ENCODE measurements at places on chromosomes 11 and 22.

DNA sequence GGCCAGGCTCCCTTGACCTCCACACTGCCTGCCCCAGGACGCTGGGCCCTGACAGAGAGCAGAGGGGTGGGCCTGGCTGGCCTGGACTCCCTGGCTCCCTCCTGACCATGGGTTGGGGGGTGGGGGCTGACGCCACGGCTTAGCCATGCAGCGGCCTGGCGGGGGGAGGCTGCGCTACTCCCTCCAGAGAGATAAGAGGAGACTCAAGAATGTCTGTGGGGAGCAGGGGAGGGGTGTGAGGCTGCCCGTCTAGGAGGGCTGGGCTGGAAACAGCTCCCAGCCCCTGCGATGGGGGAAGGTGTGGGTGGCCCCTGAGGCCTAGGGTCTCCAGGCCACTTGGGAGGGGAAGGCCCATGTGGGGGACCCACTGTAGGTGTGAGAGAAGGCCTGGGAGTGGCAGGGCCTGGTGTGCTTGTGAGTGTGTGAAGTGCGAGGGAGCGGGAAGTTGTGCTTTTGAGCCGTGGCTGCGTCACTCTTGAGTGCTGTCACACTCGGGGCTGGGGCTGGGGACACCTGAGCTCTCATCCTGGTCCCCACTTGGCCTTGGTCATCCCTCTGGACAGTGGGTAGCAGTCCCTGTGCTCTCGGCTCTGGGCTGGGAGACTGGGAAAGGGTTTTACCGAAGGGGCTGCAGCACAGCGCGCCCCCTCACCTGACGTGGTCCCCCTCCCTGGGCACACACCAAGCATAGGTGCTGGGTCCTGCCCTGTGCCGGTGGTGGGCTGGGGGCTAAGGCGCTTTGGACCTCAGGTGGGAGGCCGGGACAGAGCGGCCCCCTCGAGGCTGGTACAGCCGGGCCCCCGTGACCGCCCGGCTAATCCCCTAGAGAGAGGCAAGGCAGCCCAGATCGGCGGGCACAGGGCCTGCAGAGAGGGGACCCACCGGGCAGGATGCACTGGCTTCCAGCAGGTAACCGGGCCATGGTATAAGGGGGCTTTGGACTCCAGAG is 2.4 kb downstream of the MYRF start:
- no peak for DNase-seq

DNA sequence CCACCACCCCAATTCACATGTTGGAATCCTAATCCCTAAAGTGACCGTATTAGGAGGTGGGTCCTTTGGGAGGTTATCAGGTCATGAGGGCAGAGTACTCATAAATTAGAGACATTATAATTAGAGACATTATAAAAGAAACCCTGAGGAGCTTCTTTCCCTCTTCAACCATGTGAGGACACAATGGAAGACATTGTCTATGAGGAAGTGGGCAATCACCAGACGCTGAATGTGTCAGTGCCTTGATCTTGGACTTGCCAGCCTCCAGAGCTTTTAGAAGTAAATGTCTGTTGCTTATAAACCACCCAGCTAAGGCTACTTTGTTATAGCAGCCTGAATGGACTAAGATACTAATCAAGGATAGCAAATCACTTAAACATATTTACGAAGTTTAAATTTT is 14.8 kb downstream of the GAB2 start:
- no peak for DNase-seq

DNA sequence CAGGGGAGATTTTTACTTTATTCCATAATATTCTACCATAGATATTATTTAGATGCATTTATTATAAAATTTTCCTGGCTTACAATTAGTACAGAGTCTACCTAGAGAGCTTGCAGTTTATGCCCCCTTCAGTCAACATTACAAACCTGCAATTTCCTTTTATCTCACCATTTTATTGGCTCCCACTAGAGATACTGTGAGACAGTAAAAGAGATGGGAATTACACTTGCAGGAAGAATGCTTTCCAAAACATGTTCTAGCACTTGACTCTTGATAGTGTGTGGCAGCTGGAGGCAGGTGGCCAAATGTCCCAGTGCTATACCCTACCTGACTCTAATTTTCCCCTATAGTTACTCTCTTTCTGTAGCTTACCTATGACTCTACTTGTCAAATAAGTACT is 863.2 kb downstream of the DLG2 start:
- no peak for DNase-seq

GRCh38 chr11:14892577-14892976 is 546 bp upstream of the CYP2R1 start:
- DNase-seq, result no peak

- DNase-seq, result peak; percentile 18
Observed at GRCh38 chr11:78420255-78420764, 2.7 kb upstream of the GAB2 start.

GRCh38 chr22:32736746-32737145 is 64.8 kb upstream of the TIMP3 start:
- DNase-seq, result no peak

DNA sequence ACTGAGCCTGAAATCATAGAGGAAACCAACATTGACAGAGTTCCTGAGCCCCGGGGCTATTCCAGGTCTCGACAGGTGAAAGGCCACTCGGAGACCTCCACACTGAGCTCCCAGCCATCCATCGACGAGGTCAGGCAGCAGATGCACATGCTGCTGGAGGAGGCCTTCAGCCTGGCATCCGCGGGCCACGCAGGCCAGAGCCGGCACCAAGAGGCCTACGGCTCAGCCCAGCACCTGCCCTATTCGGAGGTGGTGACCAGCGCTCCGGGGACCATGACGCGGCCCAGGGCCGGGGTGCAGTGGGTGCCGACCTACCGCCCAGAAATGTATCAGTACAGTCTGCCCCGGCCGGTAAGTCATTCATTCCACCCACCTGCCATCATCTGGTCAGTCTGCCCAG is 54.9 kb downstream of the C11orf91 start:
- DNase-seq, result no peak

DNA sequence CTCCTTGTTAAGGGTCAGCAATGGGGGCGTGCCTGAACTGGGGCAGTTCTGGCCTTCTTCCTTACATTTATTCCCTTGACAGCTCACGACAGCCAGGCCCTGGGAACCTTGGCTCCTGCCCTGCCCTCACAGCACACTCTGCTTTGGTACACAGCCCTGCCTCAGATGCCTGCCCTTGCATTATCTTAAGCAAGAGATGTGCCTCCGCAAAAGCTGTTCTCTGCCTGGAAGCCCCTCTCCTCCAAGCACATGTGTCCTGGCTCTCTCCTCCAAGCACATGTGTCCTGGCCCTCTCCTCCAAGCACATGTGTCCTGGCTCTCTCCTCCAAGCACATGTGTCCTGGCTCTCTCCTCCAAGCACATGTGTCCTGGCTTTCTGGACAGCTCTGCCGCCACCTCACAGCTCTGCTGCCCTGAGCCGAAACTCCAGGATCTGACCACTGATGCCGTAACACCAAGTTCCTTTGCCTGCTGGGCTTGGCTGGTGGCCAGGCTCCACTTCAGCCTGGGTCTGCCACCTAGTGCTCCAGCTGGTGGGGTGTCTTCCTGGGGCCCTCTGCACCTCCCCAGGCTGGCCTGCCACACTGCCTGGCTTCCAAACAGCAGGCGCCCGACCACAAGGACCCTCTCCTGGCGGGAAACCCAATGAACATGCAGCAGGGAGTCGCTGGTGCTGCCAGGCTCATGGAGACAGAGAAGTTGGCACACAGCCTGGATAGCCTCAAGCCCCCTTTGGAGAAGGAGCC is 53.0 kb downstream of the SCUBE1 start:
- DNase-seq, result no peak

GRCh38 chr11:45560155-45560912 is 105.1 kb downstream of the CHST1 start:
- no peak for DNase-seq

GRCh38 chr11:121488641-121489040 is 35.9 kb upstream of the SORL1-AS1 start:
- no peak for DNase-seq

GRCh38 chr11:68331338-68331947 is 19.1 kb downstream of the LRP5 start:
- DNase-seq, result no peak

DNA sequence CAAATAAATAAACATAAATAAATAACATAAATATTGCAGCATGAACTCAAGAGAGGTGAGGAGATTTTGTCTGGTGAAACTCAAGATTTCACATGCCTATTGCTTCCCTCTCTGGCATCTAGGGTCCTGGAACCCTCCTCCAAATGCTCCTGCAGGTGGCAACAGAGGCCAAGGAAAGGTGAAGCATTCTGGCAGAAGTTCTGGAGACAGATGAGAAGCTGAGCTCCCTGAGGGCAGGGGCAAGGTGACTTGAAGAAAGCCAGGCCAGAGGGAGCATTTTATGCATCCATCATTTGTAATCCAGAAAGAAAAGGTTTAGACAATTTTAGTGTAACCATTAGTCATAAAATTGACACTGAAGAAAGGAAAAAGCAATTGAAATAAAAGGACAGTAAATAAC is 64.9 kb downstream of the ENDOD1 start:
- DNase-seq, result peak; percentile 54

DNA sequence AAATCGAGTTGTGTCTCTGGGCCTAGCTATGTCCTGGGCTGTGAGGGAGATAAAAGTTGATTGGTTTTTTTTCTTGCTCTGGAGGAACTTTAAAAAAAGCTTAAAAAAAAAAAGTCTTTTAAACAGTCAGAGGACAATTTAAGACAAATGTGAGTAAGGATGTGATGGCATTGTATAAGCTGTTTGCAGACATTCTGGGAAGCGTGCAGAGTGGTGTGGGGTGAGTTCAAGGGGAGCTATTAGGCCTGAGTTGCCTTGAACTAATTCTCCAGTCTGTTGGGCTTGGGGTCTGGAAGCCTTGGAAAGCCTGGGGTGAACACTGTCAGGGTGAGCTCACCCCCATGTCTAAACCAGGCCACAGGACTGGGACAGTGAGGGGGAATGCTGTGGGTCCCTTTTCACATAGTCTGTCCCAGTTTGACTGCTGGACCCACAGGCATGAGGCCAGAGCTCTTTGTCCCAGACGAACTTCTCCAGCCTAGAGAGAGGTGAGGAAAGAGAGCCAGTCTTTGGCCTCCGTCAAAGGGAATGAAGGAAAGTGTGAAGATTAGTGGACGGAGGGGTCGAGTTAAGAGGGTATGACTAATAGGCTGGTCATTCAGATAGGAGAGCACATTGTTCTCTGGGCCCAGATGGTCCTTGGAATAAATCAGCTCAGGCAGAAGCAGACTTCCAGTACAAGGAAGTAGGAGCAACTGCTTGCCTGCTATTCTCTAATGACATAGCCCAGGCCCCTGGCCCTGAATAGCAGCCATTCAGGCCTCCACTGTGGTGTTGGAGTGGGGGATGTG is 76.4 kb upstream of the NNMT start:
- no peak for DNase-seq

DNA sequence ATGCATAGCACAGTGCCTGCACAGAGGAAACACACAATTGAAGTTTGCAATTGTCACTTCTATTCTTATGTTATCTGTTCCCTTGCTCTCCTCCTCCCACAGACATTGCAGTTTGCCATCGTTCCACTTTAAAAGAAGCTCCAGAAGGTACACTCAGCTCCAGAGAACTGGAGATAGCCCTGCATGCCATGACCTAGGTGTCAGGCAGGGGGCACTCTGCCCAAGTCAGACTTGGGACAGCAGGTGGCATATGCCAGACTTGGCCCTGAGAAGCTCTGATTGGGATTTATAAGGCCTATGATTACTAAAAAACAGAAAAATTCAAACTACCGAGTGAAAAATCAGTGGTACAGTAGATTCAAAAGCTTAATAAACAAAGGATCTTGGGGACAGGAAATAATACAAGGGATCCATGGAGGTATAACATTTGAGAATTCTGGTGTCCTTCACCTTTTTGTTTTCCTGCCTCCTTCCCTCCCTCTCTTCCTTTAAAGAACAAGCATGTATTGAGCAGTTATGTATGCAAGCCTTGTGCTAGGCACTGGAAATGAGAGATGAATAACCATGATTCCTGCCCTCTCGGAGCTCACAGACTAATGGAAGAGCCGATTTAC is 40.0 kb downstream of the TENM4 start:
- no peak for DNase-seq

DNA sequence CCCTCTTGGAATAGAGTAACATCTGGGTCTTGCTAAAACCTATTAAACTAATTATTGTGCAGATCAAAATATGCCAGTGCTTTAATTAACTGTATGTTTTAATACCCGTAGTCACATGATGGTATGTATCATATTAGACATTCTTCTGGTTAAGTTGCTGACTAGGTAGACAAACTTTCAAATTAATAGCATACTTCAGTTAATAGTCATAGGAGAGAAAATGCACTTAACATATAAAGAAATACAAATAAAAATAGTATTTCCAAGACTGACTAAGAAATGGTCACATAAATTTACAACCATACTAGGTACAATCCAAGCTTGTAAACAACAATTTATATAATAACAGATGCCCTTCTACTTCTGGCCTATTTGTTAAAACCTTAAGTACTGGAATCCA is 7.6 kb upstream of the EXPH5 start:
- no peak for DNase-seq

GRCh38 chr11:23206741-23207336 is 346.6 kb upstream of the CCDC179 start:
- no peak for DNase-seq

- no peak for DNase-seq
Observed at GRCh38 chr22:23393721-23394320, 186.3 kb downstream of the IGLL1 start.

DNA sequence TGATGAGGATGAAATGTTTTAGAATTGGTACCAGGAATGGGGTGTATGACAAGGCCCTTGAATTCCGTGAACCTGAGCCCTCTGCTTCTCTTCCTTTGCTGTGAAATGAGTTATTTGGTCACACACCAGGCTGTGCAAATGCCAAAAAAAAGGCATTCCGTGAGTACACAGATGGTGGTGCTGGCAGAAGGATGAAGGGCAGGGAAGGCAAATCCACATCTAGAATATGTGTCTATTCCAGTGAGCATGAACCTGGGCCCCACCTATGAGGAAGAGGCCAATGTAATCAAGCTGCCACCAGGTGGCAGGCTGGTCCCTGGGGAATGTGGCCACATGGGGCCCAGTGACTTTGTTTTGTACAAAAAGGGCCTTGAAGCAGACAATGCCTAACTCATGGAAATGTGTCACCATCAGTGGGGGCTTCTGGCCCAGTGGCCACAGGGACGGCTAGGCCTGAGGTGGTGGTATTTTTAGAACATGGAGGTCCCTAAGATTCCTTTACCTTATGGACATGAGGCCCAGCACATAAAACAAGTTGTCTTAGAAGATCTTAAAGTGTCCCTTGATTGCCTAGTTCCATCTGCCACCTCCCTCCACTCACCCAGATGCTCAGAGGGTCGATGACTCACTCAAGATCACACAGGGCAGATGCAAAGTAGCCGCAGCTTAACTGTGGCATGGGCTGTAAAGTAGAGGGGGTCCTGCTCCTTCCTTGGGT is 3.9 kb upstream of the RNF215 start:
- peak; percentile 65 for DNase-seq
